ENCODE measurements at places on chromosomes 2 and 18.

DNA sequence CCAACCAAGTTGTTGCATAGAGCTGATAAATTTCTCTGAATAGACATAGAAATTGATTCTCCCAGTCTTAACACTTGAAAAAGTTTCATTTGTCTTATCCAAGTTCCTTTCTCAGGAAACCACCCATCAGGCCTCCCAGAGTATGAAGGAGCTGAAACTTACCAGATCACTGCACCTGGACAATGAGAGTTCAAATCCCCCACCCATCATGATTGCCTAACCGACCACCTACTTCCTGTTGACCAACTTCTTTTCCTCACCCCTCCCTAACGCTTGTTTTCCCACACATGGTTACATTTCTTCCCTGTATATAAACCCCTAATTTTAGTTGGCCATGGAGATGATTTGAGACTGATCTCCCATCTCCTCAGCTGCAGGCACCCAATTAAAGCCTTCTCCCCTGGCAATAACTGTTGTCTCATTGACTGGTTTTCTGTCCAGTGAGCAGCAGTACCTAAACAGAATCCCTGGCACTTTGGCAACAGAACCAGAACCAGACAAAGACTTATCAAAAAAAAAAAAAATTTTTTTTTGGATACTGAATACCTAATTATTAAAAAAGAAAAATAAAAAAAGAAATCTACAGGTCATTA lies 103.0 kb downstream of the SPIRE1 start:
- no peak for DNase-seq

GRCh38 chr2:232447638-232448303 lies 8.2 kb upstream of the ALPI start:
- no peak for DNase-seq

DNA sequence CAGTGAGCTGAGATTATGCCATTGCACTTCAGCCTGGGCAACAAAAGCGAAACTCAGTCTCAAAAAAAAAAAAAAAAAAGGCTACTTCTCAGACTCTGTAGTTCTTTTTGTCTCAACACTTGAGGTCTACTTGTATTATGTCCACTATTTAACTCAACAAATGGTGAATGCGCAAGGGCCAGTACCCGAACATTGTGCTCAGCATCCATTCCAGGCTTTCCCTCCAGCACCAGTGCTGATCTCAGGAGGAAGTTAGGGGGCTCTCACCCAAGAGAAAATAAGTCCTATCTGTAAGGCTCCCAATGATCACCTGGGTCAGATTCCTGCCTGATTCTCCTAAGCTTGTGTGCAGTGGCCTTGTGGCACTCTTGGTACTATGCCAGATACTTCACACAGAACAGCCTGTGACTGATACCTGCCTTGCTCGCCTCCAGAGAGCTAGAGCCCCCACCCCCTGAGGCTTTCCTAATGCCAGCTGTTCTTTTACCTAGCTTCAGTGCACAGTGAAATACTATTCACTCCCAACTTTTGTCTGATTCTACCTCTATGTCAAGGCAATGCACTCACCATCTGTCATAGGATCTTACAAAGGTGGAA lies 74.9 kb downstream of the INO80D start:
- no peak for DNase-seq

DNA sequence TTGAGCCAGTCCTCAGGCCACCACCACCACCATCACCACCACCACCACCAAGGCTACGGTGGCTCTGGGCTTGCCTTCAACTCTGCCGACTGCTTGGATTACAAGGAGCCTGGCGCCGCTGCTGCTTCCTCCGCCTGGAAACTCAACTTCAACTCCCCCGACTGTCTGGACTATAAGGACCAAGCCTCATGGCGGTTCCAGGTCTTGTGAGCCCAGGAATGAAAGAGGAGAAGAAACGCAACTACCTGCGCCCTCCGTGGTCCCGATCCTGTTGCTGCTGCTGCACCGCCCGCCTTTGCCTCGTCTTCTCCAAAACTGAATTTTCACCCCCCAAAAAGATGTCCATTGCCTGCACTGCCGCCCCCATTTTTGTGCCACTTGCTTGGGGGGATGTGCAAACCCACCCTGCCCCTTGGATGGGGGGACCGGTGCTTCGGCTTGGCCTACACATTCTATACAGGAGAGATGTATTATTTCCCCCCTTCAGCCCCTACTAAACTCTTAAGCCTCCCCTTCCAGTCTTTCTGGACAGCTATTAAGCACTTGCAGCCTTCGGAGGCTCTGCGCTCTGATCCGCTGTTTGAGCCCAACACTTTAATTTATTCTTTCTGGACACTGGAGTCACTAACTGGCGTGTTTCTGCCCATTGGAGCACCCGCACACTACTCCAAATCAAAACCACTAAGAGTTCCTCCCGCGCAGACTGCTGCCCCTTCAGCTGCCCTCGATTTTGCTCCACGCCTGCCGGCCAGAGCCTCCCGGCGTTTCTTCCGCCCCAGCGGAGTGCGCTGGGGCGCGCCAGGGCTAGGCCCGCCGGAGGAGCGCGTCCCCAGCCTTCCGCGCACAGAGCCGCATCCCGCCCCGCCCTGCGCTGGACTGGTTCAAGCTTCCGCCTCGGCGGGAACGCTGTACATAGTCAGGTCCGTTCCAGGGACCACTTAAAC lies 5.7 kb downstream of the OTX1 start:
- DNase-seq, result peak; percentile 67

DNA sequence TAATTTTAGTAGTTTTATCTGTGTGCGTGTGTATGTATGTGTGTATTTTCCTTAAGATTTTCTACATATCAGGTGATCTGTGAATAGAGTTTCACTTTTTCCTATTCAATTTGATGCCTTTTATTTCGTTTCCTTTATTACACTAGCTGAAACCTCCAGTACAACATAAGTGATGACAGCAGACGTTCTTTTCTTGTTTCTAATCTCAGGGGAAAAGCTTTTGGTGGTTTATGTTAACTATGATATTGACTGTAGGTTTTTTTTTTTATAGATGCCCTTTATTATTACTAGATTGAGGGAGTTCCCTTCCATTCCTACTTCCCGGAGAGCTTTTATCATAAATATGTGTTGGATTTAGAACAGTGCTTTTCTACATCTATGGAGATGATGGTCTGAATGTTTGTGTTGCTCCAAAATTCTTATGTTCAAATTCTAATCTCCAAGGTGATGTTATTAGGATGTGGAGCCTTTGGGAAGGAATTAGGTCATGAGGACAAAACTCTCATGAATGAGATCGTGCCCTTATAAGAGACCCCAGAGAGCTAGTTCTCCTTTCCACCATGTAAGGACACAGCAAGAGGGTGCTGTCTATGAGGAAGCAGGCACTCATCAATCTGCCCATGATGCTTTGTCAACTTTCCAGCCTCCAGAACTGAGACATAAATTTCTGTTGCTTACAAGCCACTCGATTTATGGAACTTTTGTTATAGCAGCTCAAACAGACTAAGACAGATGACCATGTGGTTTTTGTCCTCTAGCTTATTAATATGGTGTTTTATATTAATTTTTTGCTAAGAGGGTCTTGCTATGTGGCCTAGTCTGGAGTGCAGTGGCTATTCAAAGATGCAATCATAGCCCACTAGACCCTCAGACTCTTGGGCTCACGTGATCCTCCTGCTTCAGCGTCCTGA lies 5.9 kb upstream of the RHBDD1 start:
- DNase-seq, result no peak
